ENCODE measurements at places on chromosomes 12 and 14. TPM values are rescaled to one million over a fixed set of nuclear protein-coding genes. Genes with fewer than 3 reads are reported as not detected.
A peak's percentile ranks its signal among the peaks of the same experiment; 100 is the strongest.

- no peak for DNase-seq
These were observed 32.0 kb upstream of the SPPL3 start for GRCh38 chr12:120936197-120936596.

- no peak for DNase-seq
These were observed 735 bp downstream of the RNASE6 start for GRCh38 chr14:20781803-20782202.

- DNase-seq: no peak
These were observed 13.4 kb downstream of the LGALS3 start for GRCh38 chr14:55142466-55142865.

Gene KRT82
- total RNA-seq: not detected

DNA sequence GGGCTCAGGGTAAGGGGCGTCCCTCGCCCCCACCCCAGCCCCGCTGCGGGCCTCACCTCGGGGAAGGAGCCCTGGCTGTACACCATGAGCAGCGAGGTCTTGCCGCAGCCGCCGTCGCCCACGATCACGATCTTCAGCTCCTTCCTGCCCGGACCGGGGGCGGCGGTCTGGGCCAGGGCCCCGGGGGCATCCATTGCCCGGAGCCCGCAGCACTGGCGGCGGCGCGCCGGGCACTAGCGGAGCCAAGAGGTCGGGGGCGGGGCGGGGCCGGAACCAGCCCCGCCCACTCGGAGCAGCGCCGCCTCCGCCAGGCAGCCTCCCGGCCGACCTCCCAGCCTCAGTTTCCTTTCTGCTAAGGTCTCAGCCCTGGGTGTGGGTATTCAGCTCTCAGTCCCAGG lies at the start of gene RHOF:
TSS of gene RHOF (minus strand) at position 249 of the 398 bp plus-strand sequence. CDS start at position 194, 55 bp downstream.
- DNase-seq: no peak

- no peak for DNase-seq
These were observed 37.3 kb upstream of the RAP1B start for GRCh38 chr12:68573406-68573805.

- DNase-seq: no peak
These were observed 16.2 kb upstream of the LPCAT3 start for GRCh38 chr12:7034464-7034863.

DNA sequence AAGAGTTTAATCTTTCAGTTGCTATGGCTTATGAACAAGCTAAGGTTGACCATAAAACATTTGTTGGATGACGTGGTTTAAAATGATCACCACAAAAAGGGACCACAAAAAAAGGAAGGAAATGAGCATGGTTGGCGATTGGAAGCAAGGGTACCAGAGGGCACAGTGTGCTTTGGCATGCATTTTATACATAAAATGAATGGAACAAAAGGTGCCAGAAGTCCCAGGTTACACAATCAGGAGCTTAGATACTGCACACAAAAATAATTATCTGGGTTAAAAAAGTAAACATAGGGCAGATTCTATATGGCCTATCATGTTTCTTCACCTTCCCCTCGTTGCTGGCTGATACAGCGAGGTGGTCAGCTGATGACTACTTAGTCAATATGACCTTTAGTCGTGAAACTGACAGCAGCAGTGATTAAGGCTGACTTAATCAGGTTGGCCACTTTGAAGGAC lies 50.7 kb downstream of the ZC3H14 start:
- no peak for DNase-seq

DNA sequence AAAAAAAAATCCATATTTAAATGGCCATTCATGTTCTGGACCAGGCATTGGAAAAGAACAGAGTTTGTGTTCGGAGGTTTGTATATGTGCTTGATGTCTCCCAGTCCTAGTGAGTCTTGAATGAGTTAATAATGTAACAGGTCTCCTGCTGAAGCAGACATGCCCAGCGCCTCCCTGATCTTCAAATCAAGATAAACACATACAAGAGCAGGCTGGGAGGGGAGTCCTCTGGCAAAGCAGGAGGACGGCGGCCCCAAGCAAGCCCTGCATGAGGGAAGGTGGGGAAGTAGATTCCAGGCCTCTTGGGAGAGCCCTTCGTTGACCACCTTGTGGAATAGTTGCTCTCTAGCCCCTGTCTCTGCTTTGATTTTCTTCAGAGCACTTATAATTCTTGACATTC lies 156.3 kb downstream of the ZFP36L1 start:
- DNase-seq: no peak

GRCh38 chr12:122610911-122611310 lies 83.9 kb downstream of the KNTC1 start:
- peak; percentile 4 for DNase-seq

Gene OR10G2
- not detected for total RNA-seq

- no peak for DNase-seq
These were observed 299.9 kb downstream of the ACSS3 start for GRCh38 chr12:81377771-81378170.

Gene KERA
- total RNA-seq: not detected

GRCh38 chr12:1117970-1118563 lies 127.0 kb downstream of the ERC1 start:
- DNase-seq: peak; percentile 25

DNA sequence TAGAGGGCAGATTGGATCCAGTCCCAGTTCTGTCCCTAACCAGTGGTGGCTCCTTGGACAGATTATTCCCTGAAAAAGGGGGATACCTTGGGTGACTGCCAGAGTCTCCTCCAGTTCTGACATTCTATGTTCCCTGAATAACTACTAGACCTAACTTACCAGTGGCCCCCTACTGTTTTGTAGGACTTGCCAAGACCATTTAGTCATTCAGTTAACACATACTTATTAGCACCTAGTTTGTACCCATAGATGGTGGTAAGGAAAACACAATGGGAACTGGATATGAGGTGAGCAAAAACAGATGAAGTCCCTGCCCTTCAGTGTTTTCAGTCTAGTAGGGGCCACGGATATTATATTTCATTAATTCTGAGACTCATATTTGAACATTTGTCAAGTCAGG lies 3.5 kb downstream of the PRPF40B start:
- DNase-seq: no peak

DNA sequence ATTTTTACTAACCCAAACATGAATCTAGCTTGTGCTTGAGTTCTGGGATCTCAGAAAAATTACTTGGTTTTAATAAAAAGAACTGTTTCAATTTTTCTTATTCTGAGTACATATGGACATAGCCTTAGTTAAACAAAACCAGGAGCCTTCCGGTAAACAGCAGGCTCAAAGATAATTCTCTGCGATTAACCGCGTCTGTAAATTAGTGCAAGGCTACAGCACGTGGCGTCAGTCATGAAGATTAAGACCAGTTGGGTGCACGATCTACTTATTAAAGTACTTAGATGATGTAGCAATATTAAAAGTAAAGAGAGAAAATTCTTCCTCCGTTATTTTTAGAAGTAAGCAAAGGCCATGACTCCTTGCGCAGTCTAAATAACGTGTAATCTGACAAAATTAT lies 700 bp downstream of the KCNJ8 start:
- DNase-seq: no peak

Gene PPP1R3E
- total RNA-seq: 1.6 TPM

DNA sequence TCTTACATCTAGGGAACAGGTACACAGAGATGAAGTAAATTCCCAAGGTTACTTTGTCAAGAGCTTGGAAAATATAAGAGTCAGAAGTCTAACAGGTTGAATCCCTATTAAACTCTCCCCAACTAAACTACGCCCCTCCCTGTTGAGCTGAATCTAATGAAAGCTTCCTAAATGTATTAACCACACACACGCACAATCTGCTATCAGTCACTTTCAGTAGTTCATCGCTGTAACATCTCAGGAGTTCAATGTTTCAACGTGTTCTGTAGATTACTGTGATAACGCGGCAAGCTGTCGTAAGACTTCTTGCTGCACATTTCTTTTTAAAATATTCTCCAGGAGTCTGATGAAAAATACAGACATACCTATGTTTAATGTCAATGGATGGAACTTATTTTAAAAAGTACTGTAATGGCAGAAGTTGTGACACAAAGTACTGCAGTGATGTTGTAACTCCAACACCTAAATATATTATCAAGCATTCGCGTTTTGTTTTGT lies 612 bp upstream of the SLC25A3 start:
- no peak for DNase-seq

GRCh38 chr12:130672089-130672820 lies 43.8 kb downstream of the RIMBP2 start:
- no peak for DNase-seq

GRCh38 chr12:44503329-44503728 lies 372.8 kb downstream of the NELL2 start:
- DNase-seq: no peak

DNA sequence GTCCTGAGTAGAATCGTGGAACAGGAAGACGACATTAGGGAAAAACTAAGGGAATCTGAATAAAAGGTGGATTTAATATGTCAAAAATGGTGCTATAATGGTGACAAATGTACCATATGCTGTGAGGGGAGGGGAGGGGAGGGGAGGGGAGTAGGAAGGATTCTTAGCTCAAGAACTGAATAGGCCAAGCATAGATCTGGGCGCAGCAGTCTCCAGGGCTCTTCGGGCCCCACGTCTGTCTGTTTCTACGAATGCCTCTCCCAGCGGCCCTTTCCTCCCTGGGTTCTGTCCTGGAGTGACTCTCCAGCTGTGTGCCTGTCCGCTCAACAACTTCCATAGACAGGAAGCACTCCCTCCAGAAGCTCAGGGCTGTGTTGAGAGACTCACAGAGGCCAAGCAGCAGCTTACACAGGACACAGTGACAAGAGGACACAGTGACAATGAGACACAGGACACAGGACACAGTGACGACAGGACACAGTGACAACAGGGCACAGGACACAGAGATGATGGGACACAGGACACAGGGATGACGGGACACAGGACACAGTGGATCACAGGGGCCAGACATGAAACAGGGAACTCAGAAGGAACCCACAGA lies 42.4 kb upstream of the PPP2R5C start:
- DNase-seq: no peak

DNA sequence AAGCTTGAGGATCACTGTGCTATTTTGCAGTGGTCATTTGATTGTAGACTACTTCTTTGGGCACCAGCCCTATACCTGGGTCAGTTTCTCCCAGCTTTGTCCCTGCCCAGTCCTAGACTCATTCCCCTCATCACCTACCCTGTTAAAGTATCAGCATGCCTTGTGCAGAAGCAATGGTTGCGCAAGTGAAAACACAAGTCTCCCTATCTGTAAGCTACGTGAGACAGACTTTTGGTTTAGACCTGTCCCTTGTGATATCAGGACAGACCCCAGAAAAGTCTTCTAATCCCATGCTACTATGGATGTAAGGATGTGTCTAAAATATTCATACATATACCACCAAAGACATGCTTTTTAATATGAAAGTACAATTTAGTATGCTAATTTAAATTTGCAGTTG lies 88.8 kb upstream of the ATP2B1 start:
- no peak for DNase-seq

GRCh38 chr12:51740536-51740935 lies 108.0 kb downstream of the FIGNL2 start:
- no peak for DNase-seq

GRCh38 chr12:108634341-108634751 lies 652 bp upstream of the SELPLG start:
- no peak for DNase-seq

DNA sequence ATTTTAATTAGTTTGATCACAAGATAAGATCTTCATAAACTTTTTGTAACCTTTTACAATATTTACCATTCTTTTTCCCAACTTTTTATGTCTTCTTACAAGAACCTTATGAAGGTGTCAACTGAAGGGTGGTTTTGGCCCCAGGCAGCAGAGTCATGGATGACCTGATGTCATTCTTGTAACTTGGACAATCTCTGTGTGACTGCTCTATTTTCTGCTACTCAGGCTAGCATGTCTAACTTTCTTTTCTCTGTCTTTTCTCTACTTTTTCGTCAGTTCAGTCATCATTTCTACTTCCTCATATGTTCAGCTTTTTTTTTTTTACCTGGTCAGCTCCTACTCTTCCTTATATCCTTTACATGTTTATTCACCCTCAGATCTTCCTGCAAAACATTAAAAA lies 150.7 kb upstream of the PTPRQ start:
- DNase-seq: no peak

GRCh38 chr14:92717571-92718042 lies 30.8 kb downstream of the LGMN start:
- no peak for DNase-seq

DNA sequence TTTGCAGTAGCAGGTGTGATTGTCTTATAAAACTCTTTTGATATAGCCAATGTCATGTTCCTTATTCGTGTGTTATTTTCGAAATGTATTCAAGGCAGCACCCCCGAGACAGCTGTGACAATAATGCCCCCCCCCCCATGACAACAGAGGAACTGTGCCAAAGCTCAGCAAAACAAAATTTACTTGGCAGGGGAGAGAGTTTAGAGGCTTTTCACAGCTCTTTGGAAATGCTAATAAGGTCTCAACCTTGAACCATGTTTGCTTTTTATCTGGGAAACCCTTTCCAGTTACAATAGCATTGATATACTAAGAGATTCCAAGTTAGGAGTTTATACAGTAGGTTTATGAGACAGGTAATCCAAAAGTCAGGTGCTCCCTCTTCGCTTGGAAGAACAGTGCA lies 56.4 kb upstream of the USP44 start:
- no peak for DNase-seq

DNA sequence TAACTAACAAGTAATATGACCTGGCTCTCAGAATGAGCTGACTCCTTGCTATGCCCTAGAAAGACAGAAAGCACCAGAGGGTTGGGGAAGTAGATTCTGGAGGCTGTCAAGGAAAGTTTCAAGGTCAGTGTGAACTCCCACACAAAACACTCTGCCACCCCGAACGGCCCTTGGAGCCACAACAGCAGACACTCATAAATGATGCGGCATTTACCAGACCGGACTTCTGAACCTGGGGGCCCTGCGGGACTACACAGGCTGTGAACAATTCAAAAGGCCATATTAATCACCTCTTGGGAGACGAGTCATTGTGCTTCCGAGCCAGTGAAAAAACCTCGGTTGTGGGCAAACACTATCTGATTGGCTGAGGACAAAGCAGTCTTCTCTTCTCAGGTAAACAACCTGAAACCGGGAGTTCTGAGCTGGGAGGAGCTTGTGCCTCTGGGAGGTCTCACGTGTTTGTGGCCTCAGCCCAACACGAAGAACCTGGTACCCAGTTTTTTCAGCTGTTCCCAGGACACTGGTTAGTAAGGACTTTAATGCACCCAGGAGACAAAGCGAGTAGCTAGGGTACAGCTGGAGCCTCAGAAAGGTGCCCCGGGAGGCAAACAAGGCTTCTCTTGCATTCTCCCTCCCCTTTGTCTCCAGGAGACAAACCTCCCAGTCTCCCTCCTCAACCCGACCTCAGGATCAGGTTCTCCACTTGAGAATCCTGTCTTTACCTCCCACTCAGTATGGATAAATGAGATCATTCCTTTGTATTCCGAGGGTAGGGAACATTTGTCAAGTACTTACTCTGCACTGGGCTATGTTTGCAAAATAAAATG lies 35.3 kb downstream of the VWF start:
- DNase-seq: peak; percentile 35

DNA sequence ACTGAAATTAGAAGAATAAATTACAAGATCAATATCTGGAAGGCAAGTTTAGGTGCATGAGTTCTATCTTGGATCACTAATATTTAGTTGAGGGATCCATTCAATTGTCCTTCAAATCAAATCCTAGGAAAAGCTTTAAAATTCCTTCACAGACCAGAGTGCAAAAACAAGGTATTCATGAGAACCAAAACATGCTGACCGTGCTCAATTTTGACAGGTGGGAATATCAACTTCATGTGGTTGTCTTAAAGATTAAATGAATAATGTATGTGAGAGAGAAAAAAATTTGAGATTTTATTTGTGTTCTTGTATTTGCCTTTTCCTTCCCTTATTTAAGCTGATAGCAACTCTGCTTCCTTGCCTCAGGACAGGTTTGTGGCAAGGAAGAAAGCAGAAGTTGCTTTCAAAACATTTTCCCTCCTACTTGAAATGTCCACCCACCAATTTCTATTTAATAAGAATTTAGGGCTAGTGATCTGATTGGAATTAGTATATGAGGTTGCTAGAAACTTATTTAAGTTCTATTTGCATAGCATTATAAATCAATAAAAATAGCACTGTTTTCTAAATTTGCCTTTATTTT lies 4.9 kb upstream of the PPP1R12A start:
- DNase-seq: no peak
